SK-MEL-5 (cell line): ENCODE measurements at places on chromosomes 5 and 9.

- DNase-seq: no peak
These were observed 35.1 kb downstream of the SPTAN1 start for GRCh38 chr9:128587453-128587852.

DNA sequence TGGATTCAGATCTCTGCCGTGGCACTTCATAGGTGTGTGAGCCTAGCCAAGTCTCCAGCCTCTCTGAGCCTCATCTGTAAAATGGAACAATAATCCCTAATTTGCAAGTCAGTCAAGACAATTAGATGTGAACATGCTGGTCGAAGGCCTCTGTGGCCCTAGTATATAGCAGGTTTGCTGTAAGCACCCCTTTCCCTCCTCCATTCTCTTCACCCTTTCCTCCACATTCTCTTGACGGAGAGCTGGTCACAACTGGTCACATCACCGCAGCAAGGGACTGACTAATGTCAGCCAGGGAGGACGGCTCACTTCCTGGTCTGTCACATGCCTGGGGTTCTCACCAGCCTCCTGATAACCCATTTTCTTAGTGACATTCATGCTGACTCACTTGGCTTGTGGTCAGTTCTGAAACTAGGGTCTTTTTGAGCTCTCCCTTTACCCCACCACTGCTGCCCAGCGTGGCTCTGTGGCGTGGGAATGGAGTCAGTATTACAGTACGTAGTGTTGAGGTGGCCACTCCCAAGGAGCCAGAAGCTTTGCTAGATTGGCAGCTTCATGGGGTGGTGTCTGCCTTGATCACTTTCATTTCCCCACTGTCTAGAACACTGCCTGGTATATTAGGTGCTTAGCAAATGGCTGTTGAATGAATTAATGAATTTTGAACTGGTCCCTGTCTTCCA lies 47.8 kb downstream of the ERGIC1 start:
- DNase-seq: no peak

- DNase-seq: no peak
These were observed 18.4 kb downstream of the POU5F2 start for GRCh38 chr5:93723005-93723404.

- no peak for DNase-seq
These were observed 538 bp upstream of the ARHGEF28 start for GRCh38 chr5:73625372-73625943.

GRCh38 chr5:76755779-76756637 lies 40.1 kb downstream of the F2R start:
- no peak for DNase-seq

- DNase-seq: no peak
These were observed 483.9 kb upstream of the KLF4 start for GRCh38 chr9:107973451-107973850.

GRCh38 chr5:8590959-8591358 lies 722.0 kb downstream of the MTRR start:
- no peak for DNase-seq

GRCh38 chr5:42779083-42779482 lies 22.5 kb downstream of the CCDC152 start:
- no peak for DNase-seq
